Thoracic aorta (tissue), 2 donors: ENCODE measurements at places on chromosomes 2 and 18. TPM values are rescaled to one million over a fixed set of nuclear protein-coding genes. Genes with fewer than 3 reads are reported as not detected.

Gene NEU4
- 5.4 TPM for total RNA-seq

DNA sequence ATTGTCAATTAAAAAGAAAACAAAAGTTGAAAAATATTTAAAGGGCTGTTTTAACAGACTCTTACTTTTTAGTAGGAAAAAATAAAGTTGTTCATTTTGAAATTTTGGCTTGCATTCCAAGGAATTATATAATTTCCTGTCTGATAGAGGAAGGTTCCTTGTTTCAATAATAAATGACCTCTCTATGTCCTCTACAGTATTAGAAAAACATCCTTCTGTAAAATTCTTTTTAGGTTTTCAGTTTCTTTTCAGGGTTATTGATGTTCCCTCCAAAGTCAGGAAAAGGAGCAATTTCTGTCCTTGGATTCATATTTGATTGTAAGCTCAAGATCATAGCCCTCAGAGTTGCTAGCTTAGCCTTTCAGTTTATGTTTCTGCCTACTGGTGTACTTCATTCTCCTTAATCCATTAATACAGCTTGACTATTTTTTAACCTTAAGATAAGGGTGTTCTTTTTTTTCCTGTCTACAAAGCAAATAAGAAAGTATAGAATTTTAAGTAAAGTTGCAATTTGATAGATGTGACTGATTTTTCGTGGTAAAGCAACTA is 125.2 kb upstream of the COL3A1 start:
- DNase-seq: no peak

DNA sequence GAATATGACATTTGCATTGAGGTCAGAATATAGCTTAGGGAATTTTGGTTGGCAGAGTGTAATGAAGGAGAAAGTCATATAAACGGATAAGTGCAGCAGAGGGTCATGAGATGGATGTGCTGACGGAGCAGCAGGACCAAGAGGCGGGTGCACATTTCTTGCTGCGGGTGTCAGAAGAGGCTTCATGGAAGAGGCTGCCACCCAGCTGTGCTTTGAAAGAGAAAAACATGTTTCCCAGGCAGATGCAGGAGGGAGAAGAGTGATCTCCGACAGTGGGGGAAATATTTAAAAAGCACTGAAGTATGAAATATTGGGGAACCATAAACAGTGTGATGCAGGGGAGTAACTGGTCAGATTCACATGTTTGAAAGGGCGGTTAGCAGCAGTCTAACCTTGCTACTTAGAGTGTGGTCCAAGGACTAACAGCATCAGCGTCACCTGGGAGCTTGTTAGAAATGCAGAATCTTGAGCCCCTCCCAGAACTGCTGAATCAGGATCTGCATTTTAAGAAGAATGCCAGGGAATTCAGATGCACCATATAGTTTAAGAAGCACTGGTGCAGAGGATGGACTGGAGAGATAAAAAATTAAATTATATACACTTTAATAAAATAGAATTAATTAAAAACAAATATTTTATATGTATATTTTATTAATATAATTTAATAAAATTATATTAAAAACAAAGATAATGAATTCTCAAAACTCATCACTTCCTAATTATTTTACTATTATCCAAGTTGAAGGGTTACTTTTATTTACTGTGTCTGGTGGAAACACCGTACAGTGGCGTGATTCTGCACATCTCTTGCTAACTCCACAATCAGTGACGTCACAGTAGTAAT is 36.1 kb upstream of the SCYGR1 start:
- no peak for DNase-seq

DNA sequence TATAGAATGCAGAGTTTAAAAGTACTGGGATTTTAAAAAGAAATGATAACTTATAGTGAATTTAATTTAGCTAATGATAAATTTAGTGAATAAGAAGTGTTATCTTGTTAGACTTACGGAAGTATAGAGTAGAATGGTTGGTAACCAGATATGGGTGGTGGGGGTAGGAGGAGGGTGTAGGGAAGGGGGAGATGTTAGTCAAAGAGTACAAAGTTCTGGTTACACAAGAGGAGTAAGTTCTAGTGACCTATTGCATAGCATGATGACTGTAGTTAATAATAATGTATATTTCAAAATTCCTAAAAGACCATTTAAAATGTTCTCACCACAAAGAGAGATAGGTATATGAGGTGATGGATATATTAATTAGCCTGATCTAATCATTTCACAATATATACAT is 184.8 kb upstream of the STON1 start:
- no peak for DNase-seq

- DNase-seq: no peak
These were observed 416.1 kb downstream of the ZNF521 start for GRCh38 chr18:24935896-24936295.

DNA sequence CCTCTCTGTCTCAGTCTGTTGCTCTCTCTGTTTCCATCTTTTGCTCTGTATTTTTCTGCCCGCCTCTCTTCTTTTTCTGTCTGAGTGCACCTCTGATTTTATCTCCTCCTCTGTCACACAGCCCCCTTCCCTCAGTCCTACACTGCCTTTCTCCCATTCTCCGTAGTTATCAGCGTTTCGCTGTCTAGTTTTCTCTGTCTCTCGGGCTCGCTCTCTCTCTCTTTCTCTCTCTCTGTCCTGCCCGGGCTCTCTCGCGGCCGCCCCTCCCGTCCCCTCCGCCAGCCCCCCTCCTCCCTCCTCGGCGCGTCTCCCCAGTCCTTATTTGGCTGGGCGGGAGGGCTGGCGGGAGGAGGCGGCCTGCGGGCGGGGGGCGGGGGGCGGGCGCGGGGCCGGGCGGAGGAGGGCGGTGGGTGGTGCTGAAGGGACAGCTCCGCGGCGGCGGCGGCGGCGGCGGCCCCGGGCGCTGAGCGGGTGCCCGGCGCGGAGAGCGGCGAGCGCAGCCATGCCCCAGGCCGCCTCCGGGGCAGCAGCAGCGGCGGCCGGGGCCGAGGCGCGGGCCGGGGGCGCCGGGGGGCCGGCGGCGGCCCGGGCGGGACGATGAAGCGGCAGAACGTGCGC is at the start of gene KCNK3:
Gene KCNK3, plus strand, starts transcription at position 444 of the 618 bp plus-strand sequence. Its CDS starts 154 bp downstream, at position 598.
- peak; percentile 56 for DNase-seq

DNA sequence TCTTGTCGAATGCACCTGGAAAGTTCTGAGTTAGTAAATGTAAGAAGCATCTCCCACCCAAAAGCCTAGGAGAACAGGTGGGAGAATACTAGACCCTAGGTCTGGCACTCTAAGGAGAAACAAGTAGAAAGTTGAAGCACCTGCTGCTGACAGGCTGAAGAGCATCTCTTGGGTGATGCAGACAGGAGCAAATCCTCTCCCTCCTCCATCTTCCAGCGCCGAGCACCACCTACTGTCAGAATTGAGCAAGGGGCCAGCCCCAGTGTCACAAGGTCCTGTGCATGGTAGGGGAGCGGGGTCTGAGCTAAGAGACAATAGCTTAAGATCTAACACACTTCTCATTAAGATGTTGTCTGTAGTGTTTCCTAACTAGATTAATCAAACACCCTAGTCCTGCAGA is 52.9 kb downstream of the HK2 start:
- DNase-seq: no peak

Gene PLGLB1
- total RNA-seq: 8.4 TPM

Gene ARHGEF4
- total RNA-seq: 6.5 TPM

Gene TSGA10
- total RNA-seq: 8.8 TPM

GRCh38 chr2:10435820-10436204 is 12.3 kb downstream of the ODC1 start:
- DNase-seq: no peak

DNA sequence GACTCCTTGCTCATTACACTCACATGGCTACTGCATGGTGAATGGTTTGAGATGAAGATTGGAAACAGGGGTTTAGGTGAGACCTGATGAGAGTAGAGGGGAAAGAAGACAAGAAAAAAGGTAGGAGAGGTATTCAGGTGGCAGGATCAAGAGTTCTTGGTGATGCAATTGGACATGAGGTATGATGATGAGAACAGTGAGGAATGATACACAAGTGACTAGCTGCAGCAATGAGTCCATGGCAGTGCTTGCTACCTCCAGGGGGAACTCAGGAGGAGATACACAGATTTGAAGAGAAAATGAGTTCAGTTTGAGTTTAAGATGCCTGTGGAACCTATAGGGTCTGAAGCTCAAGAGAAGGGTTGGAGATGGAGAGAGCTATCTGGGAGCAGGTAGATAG is 62.1 kb upstream of the NFE2L2 start:
- DNase-seq: no peak

Gene SGPP2
- total RNA-seq: not detected

DNA sequence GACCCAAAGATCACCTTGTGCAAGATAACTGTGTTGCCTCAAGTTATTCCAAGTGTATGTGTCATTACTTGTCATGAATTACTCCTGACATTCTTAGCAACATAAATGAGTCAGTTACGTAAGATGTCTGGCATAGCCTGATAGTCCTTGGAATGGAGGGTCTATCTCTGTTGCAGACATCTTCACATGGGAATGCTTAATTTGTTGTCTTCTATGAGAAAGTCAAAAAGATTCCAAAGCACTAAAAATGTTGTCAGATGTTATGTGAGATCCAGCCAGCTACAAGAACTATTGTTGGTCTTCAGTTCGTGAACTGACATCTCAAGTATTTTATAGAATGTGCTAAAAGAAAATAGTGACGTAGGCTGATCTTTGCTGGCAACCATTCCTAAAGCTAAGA is 178.2 kb upstream of the RASGRP3 start:
- no peak for DNase-seq

DNA sequence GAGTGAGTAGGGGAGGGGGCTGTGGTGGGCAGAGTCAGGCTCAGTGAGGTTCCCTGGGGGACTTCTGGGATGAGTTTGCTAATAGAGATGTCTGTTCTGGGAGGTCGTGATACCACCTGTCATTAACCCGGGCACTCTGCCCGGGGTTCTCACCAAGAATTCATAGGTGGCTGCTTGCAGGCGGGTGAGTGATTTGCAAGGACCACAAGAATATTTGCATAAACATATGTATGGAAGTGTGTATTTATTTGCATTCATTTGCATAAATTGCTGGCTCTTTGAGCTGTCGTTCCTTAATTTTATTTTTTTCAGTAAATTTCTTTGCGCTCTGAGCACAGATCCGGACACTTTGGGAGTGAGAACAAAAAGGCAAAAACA is 260.0 kb downstream of the ATAD2B start:
- DNase-seq: no peak

- no peak for DNase-seq
These were observed 13.6 kb downstream of the SPEG start for GRCh38 chr2:219448099-219448775.

DNA sequence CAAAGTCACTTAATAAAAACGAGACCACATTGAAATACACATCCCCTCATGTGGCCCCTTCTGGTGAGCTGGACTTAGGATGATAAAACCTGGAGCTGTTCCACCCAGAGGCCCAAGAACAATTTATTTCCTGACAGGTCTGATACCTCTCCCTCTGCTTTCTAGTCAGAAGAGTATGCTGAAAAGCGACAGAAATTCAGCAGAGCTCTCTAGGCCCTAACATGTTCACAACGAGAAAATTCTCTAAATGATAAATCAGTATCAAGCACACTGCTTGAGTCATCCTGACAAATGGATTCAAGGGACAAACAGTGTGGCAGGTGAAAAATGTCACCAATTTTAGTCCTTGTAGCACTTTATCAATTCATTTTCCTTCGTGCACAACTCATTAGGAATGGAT is 233.5 kb downstream of the PID1 start:
- DNase-seq: no peak

DNA sequence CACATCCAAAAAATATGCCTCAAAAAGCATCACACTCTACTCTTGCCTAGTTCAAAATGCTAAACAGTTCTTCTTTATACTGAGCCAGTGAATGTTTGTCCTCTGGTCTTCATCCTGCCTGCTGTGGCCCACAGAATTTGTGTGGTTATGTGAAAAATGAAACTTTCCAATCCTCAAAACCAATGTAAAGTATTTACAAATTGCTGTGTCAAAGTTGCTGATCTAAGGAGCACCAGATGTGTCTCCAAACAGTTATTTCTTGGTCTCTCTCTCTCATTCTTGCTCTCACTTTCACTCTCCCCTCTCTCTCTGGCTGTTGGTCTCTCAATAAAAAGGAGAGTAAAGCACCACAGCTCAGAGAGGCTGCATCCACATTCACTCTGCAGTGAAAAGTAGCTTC is 23.0 kb downstream of the EPHA4 start:
- no peak for DNase-seq

DNA sequence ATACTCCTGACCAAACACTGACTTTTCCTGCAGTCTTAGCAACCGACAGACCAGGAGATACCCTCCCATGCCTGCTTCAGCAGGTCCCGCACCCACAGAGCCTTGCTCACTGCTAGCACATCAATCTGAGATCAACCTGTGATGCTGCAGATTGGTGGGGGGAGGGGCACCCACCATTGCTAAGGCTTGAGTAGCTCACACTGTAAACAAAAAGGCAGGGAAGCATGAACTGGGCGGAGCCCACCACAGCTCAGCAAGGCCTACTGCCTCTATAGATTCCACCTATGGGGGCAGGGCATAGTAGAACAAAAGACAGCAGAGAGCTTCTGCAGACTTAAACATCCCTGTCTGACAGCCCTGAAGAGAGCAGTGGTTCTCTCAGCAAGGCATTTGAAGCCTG is 109.7 kb downstream of the SP100 start:
- no peak for DNase-seq

Gene ROCK2
- total RNA-seq: 96.6 TPM

- DNase-seq: no peak
These were observed 15.5 kb upstream of the SRBD1 start for GRCh38 chr2:45626387-45627221.

GRCh38 chr18:68797871-68798270 is at the start of gene CCDC102B:
Gene CCDC102B (plus strand): TSS chr18:68798080. CDS start chr18:68836764, 38,684 bp downstream.
- DNase-seq: no peak

Gene IL37
- not detected for total RNA-seq

DNA sequence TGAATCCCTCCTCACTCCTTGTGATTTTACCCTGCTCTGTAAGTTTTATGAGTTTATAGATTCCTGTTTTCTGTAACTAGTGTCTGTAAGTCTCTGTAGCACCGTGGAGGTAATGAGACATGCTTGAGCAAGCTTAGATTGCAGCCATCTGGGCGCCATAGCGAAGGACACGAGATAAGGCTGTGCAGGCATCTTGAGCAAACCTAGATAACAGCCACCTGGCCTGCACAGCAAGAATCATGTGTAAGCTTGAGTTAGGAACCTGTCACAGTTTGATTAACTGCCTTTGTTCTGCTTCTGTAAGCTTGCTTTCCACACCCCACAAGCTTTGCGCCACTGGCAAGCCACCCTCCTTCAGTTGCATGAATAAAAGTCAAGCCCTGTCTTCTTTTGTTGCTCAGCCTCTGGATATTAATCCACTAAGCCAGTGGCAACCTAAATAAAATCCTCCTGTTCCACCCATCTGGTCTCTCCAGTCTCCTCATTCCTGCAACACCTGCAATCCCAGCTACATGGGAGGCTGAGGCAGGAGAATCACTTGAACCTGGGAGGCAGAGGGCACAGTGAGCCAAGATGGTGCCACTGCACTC is 270.6 kb upstream of the RGPD4 start:
- no peak for DNase-seq
